ENCODE measurements at places on chromosomes 13 and 19.

- no peak for DNase-seq
These were observed 39.6 kb downstream of the HSPH1 start for GRCh38 chr13:31122143-31122542.

- DNase-seq = no peak
These were observed 7.9 kb upstream of the PEAK3 start for GRCh38 chr19:2289714-2290435.

DNA sequence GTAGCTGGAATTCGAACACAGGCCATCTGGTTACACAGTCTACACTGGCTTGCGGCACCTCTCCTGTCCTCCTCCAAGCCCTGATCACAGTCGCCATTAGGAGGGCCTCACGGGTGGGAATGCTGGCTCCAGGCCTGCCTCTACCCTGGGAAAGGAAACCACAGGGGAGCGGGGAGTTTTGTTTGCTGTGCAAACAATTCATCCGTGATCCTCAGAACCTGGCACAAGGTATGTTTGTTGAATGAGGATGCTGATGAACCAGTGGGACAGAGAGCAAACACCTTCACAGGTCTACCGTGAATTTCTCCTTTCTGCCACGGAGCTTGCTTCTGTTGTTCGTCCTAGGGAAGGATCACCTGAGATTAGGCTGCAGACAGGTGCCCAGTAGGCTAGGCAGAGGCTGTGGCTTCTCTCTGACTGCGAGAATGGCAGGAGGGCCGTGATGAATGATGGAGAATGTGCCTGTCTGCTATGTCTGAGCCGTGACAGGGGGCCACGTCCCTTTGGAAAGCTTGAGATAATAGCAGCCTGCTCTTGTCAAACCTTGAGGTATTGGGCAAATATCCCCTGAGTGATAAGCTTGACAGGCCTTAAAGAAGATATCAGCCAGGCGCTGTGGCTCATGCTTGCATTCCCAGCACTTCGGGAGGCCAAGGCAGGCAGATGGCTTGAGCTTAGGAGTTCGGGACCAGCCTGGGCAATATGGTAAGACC is 36.7 kb downstream of the PIN1 start:
- no peak for DNase-seq

- DNase-seq = peak; percentile 81
These were observed 80.4 kb downstream of the LRCH1 start for GRCh38 chr13:46633416-46633815.

DNA sequence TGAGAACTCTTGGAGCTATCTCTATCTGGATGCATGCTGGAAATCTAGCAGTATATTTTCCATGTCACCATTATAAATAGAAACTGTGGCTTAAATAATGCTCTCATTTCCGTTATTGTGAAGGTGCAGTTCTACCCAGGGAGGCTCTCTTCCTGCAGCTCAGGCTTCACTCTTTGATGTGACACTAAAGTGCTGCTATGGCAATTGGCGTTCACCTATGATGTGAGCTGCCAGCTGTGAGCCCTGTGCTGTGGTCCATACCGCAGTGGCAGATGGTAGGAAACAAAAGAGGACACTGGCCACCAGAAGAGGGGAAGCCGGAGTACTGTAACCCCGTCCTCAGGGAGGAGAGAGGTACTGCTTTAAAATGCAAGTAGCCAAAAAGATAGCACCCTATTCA is 40.6 kb upstream of the ZNF681 start:
- DNase-seq = no peak

- DNase-seq = no peak
These were observed 463.7 kb upstream of the SGCG start for GRCh38 chr13:22717036-22717435.

GRCh38 chr19:1503089-1503924 is 9.5 kb downstream of the ADAMTSL5 start:
- peak; percentile 31 for DNase-seq

- DNase-seq = no peak
These were observed 7.6 kb upstream of the DCT start for GRCh38 chr13:94487043-94487442.

- DNase-seq = no peak
These were observed 50.5 kb downstream of the KCNRG start for GRCh38 chr13:50065712-50066111.

DNA sequence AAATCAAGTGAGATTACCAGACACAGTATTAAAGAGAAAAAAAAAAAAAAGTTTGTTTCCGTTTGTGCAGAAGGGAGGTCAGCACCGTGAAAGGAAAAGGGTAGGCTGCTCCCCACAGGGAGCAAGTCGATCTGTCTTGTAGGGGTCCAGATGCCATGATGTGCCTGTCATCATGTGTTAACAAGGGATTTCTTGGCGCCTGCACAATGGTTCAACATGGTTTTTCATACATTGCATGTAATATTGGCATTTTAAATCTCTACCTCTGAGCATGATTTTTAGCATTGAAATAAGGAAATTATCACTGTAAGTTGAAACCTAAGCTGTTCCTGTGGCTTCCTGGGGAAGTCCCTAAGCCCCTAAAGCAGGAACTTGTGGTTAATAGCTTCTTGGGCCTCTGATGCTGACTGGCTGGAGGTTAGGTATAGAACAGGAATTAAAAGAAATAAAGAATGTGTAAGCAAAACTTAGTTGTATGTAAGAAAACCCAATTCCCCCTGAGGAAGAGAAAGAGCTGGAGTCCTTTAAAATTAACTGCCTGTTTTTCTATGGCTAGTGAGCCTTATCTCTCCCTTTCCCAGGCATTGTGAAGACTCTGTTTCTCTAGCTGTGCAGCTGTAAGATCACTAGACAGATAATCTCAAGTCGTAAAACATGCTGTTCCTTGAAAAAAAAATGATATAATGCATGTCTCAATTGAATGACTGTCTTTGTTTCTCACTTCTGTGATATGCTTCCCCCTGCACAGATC is 7.4 kb upstream of the FCGBP start:
- DNase-seq = peak; percentile 42

- DNase-seq = no peak
These were observed 39.3 kb downstream of the C13orf46 start for GRCh38 chr13:113934576-113934975.

DNA sequence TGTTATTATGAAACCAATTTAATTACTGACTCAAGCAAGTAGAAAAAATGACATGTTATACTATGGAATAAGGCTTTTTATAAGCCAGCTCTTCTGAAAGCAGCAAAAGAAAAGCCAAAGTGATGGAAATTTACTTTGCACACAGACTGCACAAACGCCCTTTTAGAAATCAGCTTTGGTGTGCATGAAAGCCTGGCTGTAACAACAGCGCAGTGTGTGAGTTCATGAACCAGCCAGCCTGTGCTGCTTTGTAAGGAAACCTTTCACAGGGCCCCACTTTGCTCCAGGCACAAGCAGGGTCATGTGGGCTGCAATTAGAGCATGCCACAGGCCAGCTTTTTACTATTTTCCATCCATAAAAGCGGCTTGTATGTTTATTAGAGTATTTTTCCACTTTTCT is 13.6 kb upstream of the IFT88 start:
- no peak for DNase-seq

GRCh38 chr13:73146707-73147106 is 87.9 kb downstream of the KLF5 start:
- no peak for DNase-seq

GRCh38 chr13:21670883-21671619 is at the start of gene FGF9:
TSS of gene FGF9 (plus strand) at chr13:21671073. CDS start at chr13:21671913, 840 bp downstream.
- peak; percentile 79 for DNase-seq

DNA sequence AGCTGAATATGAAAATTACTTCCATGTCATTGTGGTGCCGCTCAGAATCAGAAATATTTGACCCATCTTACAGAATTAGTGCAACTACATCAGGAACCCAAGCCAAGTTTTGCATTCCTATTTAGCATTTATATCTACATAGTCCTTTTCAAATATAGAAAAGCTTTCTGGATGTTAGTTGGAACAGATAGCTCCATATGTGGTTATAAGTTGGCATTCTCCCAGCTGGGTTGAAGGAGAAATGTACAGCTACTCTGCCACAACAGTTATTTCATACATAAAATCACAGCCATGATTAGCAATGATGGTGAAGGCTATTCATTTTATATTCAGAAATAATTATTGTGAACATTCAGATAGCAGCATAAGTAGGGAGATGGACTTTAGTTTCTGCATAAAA is 28.2 kb downstream of the HPN start:
- DNase-seq = no peak

DNA sequence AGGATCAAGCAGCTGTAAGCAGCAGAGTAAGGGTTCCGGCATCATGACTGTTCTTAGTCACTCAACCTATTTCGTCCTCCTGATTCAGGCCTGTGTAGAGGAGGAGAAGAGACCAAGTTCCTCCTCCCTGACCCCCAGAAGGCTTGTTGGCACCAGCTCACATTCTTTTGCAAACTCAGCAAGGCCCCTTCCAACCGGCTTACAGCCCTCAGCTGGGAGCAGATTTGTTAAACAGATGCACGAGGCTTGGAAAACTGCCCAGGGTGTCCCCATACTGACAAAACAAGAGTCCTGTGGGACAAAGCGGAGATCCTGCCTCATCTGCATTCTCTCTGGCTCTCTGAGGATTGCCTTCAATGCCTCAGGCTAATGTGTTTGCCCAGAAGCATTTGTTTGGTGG is 113.2 kb upstream of the SOX21 start:
- peak; percentile 55 for DNase-seq

- no peak for DNase-seq
These were observed 22.5 kb downstream of the ARHGEF1 start for GRCh38 chr19:41905273-41906002.

- peak; percentile 88 for DNase-seq
These were observed 11.4 kb downstream of the ZNF331 start for GRCh38 chr19:53549340-53549739.

- no peak for DNase-seq
These were observed 5.7 kb downstream of the SLITRK1 start for GRCh38 chr13:83876546-83876945.

GRCh38 chr19:8116437-8117293 is 32.7 kb downstream of the FBN3 start:
- no peak for DNase-seq

- DNase-seq = peak; percentile 56
These were observed 811 bp downstream of the ARMC6 start for GRCh38 chr19:19034204-19034624.

GRCh38 chr19:8194528-8195267 is 14.5 kb upstream of the CERS4 start:
- DNase-seq = no peak

DNA sequence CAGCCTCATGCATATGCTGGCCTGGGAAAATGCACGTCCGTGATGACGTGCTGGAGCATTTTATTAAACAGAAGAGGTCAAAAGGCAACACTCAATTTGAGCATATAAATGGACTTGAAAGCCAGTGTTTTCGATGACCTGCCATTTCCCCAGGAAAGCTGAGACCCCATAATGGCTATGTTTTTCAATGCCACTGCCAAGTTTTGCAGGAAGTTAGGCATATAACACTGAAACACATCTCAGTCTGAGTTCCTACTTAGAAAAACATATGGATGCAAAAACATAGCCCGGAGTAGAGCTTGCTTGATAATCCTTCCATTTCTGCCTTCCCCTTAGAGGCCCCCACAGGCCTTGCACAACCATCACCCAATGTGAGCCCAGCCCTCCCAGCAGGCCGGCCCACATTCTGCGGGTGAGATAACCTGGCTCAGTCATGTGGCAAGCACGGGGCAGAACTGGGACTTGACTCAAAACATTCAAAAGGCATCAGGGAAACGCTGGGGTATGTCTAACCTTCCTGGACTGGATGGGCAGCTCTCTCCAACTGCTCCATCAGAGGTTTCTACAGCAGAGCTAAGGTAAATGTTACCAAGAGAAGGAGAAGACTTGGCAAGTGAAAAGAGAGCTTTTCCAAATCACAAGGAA is 24.9 kb downstream of the EPS15L1 start:
- peak; percentile 95 for DNase-seq

- no peak for DNase-seq
These were observed 24.7 kb upstream of the USPL1 start for GRCh38 chr13:30593001-30593400.

GRCh38 chr19:10712045-10712444 is 5.8 kb upstream of the DNM2 start:
- DNase-seq = no peak

DNA sequence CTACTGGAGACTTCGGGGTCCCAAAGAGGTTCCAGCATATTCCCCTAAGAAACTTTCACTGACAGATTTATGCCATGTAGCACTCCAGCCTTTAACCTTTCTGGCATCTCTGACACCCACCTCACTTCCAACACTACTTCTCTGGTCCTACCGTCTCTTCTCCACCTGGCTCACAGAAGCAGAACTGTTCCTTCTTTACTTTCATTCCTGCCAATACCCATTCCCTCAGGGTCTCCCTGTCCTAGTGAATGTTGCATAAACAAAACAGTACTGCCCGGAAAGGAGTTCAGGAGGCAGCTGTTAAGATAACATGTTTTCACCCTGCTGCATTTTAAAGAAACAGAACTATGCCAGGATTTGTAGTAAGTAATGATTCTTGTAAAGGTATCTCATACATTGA is 136.0 kb upstream of the MIR17HG start:
- no peak for DNase-seq

DNA sequence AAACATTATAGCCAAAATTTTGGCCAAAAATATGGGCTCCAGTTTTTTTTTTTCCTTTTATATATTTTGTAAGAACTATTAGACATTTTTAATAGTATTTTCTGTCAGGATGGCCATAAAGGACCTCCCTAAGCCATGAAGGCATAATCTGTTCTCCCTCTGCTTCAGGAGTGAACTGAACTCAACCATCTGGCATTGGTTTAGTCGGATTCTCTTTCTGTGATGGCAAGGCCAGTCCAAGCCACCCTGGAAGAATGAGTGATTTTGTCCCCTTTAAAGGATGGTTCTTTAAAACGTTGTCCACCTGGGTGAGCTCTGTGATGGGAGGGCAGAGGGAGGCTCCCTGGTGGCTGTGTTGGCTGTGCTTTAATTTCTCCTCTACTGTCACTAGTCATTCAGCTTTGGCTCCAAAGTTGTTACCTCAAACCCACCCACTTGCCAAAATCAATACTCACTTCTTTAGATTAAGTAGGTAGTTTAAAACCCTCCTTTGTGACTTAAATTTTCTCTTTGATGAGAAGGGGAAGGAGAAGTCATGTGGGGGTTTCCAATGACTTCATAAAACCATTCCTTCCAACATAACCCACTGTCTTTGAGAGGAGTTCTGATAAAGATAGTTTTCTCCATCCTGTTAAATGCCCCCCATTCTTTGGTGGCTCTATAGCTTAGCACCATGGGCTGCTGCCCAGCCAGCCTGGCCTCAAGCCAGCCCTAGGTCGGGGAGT is 4.4 kb downstream of the TNFRSF19 start:
- no peak for DNase-seq

DNA sequence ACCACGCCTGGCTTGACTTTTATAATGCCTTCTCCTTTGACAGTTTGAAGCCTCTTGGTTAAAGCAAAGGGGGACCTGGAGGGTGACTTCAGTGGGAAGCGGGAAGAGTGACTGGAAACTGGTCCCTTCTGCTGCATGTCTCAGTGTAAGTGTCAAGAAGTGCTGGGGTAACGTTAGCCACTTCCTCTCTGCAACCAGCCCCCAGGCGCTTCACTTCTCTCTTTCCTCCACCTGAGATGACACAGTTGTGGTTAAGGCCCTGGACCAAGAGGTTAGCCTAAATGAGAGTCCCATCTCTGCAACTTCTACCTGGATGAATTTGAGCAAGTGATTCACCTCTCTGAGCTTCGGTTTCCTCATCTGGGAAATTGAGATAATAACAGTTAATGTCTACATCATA is 16.3 kb downstream of the LEUTX start:
- no peak for DNase-seq

- no peak for DNase-seq
These were observed 18.2 kb downstream of the FCGBP start for GRCh38 chr19:39916236-39916635.

GRCh38 chr13:88281841-88282240 is 610.7 kb downstream of the SLITRK5 start:
- DNase-seq = no peak

GRCh38 chr13:51318015-51318414 is 21.5 kb upstream of the SERPINE3 start:
- no peak for DNase-seq
